Forelimb muscle (tissue), 1 donor: ENCODE measurements at places on chromosomes 4 and X. TPM values are rescaled to one million over a fixed set of nuclear protein-coding genes. Genes with fewer than 3 reads are reported as not detected.

DNA sequence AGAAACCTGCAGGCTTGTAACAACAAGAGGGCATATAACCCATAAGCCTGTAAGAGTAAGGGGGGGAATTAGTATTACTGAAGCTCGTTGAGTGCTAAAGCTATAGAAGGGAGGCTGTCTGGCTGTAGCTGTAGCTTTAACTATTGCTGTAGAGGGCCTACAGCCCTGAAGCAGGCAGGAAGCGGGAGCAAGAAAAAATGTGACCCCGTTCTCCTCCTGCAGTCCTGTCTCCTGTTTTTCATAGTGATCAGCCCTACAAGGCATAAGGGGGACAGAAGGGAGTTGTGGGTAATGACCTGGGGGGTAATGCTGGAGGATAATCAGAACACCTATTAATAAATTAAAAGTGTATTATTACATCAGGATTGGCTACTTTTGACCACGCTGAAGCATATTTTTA is 206.9 kb upstream of the MAB21L2 start:
- no peak for DNase-seq

DNA sequence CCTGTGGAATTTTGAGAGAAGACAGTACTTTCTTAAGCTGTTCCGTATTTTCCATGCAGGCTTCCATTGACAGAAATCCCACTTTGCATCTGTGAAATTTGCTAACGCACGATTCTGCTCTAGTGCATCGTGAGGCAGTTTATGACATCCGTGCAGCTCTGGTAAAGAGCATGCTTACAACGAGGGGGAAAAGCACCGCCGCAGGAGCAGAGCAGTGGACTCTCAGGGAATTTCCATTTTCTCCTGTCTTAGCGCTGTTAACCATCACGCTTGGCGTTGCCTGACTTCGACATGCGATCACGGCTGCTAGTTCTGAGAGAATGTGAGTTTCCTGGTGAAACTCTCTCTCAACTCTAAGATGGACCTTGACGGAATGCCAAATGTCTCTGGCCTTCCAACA is 43.9 kb downstream of the DCTD start:
- DNase-seq = no peak

DNA sequence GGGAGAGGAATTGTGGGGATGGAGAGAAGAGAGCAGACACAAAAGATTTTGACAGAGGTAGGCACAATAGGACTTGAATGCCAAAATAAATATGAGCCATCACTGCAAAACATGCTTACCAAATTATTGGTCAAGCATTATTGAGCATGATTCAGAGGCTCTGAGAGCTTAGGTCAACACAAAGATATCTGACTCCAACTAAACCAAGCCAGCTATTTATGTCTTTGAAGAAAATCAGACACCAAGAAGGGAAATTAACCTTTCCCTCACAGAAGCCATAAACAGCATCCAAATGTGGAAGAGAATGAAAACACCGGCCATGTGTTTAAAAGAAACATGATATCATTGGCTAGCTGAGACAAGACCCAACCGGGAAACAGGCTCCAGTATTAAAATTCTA is 323.2 kb downstream of the RAB28 start:
- DNase-seq = no peak

DNA sequence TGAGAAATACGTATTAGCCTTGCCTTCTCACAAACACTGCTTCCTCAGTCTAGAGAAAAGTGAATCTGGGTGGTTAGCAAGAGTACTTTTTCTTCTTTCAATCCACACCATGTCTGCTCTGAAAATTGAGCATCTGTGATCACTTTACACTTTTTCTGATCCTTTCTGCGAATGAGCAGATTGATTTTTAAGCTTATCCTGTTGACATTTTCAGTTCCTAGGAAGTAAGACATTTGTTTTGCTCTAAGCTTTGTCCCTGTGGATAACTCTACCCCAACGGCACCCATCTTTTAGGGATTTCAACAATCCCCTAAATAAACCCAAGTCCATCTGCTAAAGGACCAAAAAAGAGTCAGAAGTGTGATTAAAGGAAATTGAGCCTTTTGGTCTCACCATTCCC is 487.5 kb downstream of the IQCM start:
- DNase-seq = no peak

GRCh38 chr4:139973015-139973414 is 181.0 kb downstream of the MAML3 start:
- no peak for DNase-seq

The CFAP99 gene
- polyA plus RNA-seq = 0.15 TPM

The TCEAL9 gene
- polyA plus RNA-seq = 131 TPM
